ENCODE measurements at places on chromosomes 3 and 15.
A peak's percentile ranks its signal among the peaks of the same experiment; 100 is the strongest.

GRCh38 chr3:11726146-11726545 lies 82.4 kb upstream of the VGLL4 start:
- H3K27me3 ChIP-seq, result peaks cover 36% of the 10 kb centered on the region
- no peak overlapping the region for H3K4me3 ChIP-seq
- no peaks in the 10 kb centered on the region for H3K4me1 ChIP-seq
- DNase-seq, result no peak
- no peaks in the 10 kb centered on the region for H3K36me3 ChIP-seq

DNA sequence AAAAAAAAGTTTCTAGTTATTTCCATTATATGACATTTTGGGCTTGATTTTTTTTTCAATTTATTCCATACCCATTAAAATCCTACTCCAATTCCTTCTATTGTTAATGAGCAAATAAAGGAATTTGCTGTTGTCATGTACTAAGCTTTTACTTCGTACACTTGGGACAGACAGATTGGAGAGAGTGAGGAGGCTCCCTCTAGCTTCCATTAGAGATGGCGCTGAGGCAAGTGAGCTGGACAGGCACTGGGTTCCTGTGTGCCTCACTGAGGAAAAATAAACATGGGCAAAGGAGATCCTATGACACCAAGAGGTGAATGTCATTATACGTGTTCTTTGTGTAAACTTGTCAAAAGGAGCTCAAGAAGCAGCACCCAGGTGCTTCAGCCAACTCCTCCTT lies 441.1 kb upstream of the MDFIC2 start:
- no peak overlapping the region for H3K4me3 ChIP-seq
- H3K27ac ChIP-seq, result no peak overlapping the region
- no peaks in the 10 kb centered on the region for H3K27me3 ChIP-seq
- no peaks in the 10 kb centered on the region for H3K36me3 ChIP-seq
- H3K4me1 ChIP-seq, result peaks cover 2% of the 10 kb centered on the region

GRCh38 chr3:18447720-18448119 lies 22.6 kb upstream of the SATB1 start:
- no peaks in the 10 kb centered on the region for H3K36me3 ChIP-seq
- peaks cover 29% of the 10 kb centered on the region for H3K27me3 ChIP-seq
- DNase-seq, result no peak
- no peak overlapping the region for H3K27ac ChIP-seq

DNA sequence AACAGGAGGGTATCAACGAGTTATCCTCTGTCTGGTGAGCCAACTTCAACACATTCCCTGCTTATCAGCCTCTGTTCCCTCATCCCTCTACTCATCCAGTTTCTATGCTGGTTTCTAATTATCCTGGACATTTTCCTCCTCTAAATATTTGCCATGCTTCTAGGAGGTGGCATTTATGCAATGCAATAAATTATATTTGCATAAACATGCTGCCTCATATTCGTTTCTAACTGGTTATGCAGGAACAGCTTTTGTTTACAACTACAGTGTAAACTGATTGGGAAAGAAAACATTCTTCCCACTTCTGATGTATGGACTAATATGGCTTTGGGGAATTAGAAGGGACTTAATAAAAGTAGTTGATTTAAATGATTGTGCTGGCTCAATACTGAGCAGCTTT lies 122.3 kb downstream of the TFG start:
- no peak for DNase-seq
- H3K27me3 ChIP-seq, result peaks cover 8% of the 10 kb centered on the region
- H3K4me3 ChIP-seq, result no peak overlapping the region

DNA sequence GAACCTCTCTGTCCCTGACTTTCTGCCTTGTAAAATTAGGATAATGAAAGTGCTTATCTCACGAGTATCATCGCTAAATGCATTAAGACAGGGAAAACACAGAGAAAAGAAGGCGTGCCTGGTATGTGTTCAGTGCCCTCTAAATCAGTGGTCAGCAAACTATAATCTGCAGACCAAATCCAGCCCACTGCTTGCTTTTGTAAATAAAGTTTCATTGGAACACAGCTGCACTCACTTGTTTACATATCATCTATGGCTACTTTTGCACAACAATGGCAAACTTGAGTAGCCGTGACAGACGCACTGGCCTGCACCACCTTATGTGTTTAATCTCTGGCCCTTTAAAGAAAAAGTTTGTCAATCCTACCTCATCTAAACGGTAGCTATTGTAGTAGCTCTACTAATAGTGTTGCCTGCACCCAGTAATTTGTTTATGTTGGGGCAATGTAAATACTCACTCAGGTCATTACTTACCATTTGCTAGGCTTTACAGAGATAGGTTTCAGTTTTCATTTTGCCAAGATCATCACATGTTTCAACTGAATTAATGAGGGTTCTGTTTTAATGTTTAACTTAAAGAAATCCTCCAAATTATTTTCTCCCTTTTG lies 229.4 kb downstream of the FEZF2 start:
- H3K36me3 ChIP-seq, result no peaks in the 10 kb centered on the region
- no peak overlapping the region for H3K4me3 ChIP-seq
- no peak overlapping the region for H3K27ac ChIP-seq
- DNase-seq, result no peak
- H3K27me3 ChIP-seq, result no peaks in the 10 kb centered on the region

- no peak for DNase-seq
- H3K27ac ChIP-seq, result no peak overlapping the region
- no peak overlapping the region for H3K4me3 ChIP-seq
- no peaks in the 10 kb centered on the region for H3K36me3 ChIP-seq
Measured at GRCh38 chr3:2923390-2923789, 186.8 kb downstream of the IL5RA start.

GRCh38 chr3:149377408-149378364 lies at the start of gene TM4SF1:
TM4SF1 (minus strand) TSS chr3:149377649; CDS start chr3:149377547, 102 bp downstream.
- no peaks in the 10 kb centered on the region for H3K27me3 ChIP-seq
- H3K4me3 ChIP-seq, result peak within 1 kb of the TSS; percentile 54
- peaks cover 13% of the 10 kb centered on the region for H3K36me3 ChIP-seq
- peaks cover 24% of the 10 kb centered on the region for H3K4me1 ChIP-seq
- H3K27ac ChIP-seq, result peak within 1 kb of the TSS; percentile 89

DNA sequence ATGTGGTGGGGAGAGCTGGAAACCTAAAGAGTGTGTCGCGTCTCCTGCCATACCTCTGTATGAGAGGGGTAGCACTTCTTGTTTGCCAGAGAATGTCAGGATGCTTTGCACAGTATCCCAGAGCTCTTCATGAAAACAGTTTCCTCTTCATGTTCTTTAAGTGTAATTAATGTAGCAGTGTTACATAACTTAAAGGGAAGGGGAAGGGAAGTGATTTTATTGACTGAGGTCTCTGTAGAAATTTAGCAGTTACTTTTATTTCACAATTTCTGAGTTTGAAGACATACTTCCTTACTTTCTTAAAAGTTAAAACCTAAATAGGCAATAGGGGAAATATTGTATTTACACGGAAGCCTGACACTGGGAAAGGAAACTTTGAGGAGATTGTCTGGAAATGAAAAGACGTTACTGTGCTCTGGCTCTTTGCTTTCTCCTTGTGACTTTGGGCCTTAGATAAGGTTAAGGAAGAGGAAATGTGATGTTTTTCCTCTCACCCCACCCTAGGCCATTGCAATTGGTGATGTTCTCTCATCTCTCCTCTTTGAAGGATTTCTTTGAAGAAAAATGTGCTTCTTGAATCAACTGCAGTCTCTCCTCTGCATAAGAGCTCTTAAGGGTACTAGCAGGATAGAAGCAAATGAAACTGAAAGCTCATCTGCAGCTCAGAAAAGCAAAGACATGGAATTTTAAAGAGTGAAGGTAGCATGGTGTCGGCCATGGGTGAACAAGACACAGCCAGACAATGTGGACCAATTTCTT lies 6.0 kb downstream of the NXPE3 start:
- H3K27me3 ChIP-seq, result no peaks in the 10 kb centered on the region
- H3K4me1 ChIP-seq, result peaks cover 3% of the 10 kb centered on the region
- H3K27ac ChIP-seq, result no peak overlapping the region
- H3K36me3 ChIP-seq, result peaks cover 36% of the 10 kb centered on the region

DNA sequence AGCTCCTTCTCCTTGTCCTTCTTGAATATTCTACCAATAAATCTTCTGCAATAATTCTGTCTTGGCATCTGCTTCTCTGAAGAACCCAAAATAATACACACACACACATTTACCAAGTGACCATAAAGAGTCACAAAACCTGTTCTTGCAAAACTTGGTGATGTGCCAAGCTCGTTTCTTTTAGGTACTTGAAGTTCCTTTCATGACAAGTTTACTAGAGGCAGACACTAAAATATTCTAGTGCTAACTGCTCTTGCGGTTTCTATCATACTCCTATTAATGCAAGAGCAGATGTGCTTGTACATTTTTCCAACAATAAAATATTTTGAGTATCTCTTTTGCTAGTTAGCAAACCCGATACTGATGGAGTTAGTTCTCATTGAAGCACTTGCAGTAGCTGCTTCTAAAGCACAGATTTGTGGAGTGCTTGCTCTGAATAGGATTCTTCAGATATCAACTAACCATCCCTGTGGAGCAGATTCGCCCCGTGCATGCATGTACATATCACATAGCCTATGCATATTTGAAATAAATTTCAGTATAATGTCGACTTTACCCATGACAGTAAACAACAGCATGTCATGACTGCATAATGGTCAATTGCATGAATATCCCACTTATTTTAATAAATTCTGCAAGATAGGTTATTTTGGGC lies 23.2 kb downstream of the HHLA2 start:
- no peak overlapping the region for H3K4me3 ChIP-seq
- H3K27ac ChIP-seq, result no peak overlapping the region
- H3K27me3 ChIP-seq, result peaks cover 3% of the 10 kb centered on the region

GRCh38 chr3:100465892-100466777 lies 26.3 kb upstream of the TMEM45A start:
- H3K36me3 ChIP-seq, result no peaks in the 10 kb centered on the region
- H3K27ac ChIP-seq, result no peak overlapping the region
- no peak overlapping the region for H3K4me3 ChIP-seq

GRCh38 chr15:50840520-50840919 lies 68.0 kb upstream of the AP4E1 start:
- H3K4me1 ChIP-seq, result no peaks in the 10 kb centered on the region
- H3K27me3 ChIP-seq, result peaks cover 4% of the 10 kb centered on the region
- no peak overlapping the region for H3K27ac ChIP-seq
- no peaks in the 10 kb centered on the region for H3K36me3 ChIP-seq
- no peak overlapping the region for H3K4me3 ChIP-seq
- no peak for DNase-seq
